ENCODE measurements at places on chromosomes 2 and 18.

DNA sequence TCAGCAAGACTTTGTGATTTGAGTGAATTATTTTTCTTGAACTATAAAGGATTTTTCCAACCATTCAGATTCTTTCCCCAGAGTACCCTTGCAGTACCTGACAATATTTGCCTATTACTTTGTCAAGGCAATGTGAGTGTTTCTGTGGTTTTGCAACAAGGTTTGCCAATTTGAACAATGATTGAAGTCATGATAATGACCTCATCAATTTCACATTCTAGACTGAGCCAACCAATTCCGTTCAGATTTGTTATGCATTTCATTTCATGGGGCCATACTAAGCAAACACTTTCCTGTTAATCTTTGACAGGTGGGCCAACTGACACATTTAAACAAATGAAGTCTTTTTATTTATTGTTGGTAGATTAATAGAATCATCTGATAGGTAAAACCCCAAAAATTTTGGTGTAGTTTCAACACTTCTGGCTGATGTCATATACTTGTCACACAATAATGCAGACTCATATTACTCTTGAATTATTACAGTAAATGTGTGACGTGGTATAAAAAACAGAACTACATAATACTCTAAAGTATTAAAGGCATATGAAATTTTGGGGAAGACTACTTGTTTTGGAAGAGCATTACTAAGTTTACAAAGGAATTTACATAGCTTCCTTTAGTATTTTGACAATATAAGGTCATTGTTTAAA is 526.4 kb downstream of the DPP10 start:
- DNase-seq, result no peak

DNA sequence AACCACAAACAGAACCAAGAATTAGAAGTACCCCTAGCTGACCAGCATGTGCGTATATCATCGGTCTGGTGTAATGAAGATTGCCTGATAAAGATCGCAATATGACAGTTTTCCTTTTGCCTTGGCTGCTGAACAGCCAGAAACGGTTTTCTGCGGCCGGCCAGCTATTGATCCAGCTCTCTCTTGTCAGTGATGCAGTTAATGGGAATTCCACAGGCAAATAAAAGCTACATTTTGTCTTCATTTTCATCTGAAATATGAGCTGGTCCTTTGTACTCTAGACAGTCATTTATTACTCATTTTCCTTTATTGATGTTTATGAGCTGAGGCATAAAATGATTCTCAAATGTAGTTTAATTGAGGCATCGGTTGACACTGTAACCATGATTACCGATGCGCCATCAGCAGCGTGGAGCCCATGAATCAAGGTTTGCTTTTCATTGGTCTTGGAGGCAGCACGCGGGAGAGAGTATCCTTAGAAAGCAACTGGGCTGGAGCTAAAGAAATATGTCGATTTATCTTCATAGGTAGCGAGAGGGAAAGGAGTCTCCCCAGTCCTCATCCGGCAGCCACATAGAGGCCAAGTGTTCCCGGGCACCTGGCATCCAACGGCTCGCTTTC is 535.2 kb downstream of the GALR1 start:
- no peak for DNase-seq

GRCh38 chr2:88896971-88897370 is 205.5 kb downstream of the RPIA start:
- no peak for DNase-seq

GRCh38 chr18:76174451-76174850 is 320.6 kb downstream of the ZNF516 start:
- DNase-seq, result no peak

GRCh38 chr18:8706791-8707555 is 1.6 kb downstream of the MTCL1 start:
- DNase-seq, result peak; percentile 56

DNA sequence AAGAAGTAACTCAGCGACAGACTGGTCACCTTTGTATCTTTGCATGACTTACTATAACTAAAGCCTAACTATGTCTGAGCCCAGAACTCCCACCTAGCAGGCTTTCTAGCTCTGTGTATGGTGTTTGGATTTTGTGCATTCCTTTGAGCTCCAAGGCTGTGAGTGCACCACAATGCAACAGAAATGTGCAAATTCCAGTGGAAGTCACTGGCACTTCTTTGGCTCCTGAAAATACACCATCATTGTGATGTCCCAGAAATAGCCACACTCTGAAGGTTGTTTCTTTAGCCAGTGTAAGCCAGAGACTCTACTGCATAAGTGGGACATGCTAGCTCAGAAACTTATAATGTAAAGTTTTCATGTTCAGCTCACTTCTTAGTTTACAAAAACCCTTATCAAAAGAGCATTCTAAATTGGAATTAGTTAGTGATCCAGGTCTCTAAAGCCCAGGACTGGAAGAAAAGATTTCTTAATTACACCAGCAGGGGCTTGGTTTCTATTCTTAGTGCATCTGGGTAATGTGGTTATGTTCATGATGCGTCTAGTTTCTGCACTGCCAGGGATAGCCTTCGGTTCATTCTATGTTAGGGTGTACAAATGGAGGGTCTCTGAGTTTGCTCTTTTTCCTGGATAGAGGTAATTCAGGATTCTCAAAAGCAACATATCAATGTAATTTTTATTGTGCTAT is 1239.5 kb upstream of the ZEB2 start:
- peak; percentile 20 for DNase-seq

DNA sequence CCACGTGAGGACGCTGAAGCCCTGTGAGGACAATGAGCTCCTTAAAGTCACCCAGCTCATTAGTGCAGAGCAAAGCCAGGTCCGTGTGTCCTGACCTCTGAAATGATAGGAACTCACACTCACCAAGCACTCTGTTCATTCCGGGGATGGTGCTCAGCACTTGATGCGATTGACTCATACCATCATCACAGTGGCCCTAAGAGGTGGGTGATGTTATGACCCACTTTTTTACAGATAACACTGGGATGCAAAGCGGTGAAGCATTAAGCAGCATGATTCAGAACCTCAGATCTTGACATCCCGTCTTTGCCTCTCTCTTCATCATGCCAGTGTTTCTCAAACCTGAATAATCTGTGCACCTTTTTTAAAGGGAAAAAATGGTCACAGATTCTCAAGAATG is 234.8 kb downstream of the ALPK2 start:
- peak; percentile 29 for DNase-seq

GRCh38 chr2:88331239-88331638 is 121.3 kb downstream of the FOXI3 start:
- DNase-seq, result no peak

DNA sequence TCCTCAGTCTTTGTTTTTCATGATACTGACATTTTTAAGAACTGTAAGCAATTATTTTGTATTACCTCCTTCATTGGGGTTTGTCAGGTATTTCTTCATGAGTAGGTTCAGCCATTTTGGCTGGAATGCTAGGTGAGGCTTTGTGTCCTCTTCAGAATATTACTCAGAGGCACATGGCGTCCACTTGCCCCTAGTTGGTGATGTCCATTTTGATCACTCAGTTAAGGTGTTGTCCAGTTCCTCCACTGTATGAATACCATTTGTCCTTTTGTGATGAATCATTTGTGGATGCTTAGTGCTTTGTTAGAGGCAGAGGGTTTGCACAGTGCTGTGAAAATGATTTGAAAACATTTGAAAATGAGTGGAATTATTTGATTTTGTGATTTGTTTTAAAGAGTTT is 4.7 kb downstream of the IL1RL2 start:
- DNase-seq, result no peak

DNA sequence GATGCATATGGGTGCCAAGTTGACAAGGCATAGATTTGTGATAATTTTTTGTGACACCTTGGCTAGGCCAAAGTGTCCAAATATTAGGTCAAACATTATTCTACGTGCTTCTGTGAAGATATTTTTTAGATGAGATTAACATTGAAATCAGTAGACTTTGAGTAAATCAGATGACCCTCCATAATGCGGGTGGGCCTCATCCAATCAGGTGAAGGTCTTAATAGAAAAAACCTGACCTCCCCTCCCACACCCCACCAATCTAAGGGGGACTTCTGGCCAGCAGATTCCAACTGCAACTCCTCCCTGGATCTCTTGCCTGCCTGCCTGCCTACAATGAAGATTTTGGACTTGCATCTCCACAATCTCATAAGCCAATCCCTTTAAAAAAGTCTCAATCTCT is 118.8 kb upstream of the LMAN1 start:
- no peak for DNase-seq

- DNase-seq, result peak; percentile 32
These were observed 68.0 kb downstream of the SERPINB8 start for GRCh38 chr18:64037812-64038414.

DNA sequence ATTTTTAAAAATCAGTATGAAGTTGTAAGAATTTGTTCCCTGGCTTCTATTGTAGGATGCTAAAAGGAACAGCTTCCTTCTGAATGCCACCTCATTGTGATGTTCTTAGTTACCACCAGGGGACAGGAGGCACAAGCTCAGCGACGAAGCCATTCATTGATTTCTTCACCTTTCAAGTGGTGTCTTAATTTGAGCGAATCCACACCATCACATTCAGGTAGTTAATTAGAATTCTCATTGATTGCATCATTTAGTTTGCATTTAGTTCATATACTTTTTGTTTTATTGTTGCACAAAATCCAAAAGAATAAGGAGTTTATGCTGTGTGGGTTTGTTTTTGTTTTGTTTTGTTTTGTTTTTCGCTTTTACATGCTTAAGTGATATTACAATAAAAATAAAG is 23.1 kb downstream of the CYP27C1 start:
- no peak for DNase-seq

DNA sequence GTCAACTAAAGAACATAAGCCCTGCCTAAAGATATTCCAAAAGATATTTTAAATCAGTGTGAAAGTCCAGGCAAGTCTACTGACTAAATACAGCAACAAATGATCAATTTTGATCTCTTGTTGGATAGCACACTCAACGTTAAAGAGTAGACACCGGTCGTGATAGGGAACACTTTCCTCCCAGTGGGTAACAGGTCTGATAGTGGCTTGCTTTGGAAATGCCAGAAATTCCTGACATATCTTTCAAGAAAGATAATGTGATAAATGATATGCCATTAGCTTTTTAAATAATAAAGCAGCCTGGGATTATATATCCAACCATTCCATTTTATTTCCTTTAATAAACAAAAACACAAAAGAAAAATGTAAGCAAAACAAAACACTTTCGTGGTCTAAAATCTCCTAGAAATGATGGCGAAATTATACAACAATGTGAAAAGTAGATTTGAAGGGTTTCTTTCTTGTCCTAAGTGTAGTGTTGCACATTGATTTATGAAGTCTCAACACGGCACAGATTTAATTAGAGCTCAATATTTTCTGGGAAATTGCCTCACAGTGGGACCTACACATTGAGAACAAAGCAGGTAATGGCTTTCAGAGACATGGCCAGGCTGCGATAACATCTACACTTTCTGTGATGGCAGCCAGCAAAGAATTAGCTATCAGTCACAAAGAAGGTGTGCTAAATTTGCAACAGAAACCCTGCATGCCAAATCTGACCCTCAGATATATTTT is 158.6 kb downstream of the PPP1R1C start:
- DNase-seq, result no peak

GRCh38 chr2:168314236-168314635 is 66.8 kb upstream of the STK39 start:
- no peak for DNase-seq

- no peak for DNase-seq
These were observed 130.6 kb downstream of the THADA start for GRCh38 chr2:43465234-43465633.

GRCh38 chr2:190683802-190684201 is 34.9 kb downstream of the NAB1 start:
- DNase-seq, result no peak

DNA sequence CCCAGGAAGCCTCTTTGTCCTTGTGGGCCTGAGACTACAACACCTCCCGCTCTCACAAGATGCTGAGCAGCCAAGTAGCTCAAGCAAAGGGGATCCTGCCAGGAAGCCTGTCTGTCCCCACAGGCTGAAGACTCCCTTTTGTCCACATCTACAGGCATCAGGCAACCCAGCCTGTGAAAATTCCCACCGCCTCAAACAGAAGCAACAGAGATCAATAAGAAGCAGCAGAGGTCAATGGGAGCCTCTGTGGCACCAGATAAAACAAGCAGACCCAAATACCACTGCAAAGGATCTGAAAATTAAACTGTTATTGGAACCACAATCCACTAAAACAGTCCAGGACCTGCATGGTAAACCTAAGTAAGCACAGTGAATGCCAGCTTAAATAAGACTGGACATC is 48.5 kb downstream of the ASXL2 start:
- no peak for DNase-seq

DNA sequence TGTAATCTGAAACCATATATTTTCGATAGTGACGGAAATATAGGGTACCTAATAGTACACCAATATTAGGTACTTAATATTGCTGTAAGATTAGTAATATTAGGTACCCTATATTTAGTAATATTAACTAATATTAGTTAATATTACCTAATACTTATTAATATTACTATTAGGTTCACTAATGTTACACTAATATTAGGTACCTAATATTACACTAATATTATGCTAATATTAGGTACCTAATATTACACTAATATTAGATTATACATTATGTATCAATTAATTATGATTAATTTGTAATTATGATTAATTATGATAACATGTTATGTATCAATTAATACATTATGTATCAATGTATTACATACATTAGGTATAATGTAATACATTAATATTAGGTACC is 518.2 kb upstream of the LRATD1 start:
- no peak for DNase-seq

- DNase-seq, result peak; percentile 55
These were observed 17.5 kb downstream of the YWHAQ start for GRCh38 chr2:9613291-9613690.

DNA sequence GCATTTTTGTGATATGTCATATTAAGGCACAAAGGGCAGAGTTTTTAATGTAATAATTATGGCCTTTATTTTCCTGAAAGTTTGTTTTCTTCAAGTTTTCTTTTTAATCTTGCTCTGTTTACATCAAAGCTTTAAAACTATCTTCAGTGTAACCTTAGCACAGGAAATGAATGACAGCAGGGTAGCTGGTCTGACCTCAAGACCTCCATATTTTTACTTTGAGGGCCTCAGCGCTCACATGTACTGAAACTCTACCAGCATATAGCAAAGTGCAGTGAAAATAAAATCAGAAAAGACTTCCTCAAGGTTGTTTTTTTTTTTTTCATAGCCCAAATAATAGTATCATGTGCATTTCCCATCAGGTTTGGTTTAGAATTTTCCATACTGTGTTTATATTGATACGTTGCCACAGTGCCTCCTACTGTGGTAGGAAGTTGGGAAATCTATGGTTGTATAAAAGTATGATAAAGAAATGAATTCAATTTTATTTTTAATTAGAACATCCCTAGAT is 163.4 kb downstream of the UBE2E3 start:
- no peak for DNase-seq

Measured in AG08396 (cell line).